ENCODE measurements at places on chromosomes 16 and 17.

DNA sequence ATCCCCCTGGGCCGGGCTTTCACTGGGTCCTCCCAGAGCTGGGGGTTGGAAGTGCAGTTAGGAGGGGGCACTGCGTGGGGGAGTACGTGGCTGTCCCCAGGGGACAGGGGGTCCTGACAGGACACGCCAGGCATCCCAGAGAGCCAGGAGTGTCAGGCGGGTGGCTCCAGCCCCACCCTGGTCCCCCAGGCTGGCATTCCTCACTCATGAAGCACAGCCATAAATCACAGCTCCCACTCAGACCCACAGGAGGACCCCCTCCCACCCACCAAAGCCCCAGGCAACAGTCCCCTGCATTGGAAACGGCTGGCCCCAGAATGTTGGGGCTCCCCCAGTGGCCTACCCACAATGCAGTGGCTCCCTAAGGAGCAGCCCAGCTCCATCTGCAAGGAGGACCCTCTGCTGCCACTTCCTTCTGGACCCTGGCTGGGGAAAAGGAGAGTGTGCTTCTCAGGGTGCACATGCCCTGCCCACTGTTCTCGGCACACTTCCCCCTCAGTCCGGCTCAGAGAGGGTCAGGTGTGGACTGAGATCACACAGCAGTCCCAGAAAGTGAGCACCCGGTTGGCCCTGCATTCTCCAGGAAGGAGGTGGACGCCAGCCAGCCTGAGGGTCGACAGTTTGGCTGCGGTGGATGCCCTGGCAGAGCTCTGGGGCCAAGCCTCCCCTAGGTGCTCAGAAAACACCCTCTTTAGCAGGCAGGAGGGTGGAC is 7.3 kb upstream of the FOXN1 start:
- no peak for DNase-seq

GRCh38 chr17:5788266-5788900 is 204.1 kb upstream of the NLRP1 start:
- no peak for DNase-seq

GRCh38 chr16:73732681-73733080 is 563.9 kb upstream of the PSMD7 start:
- DNase-seq = no peak

DNA sequence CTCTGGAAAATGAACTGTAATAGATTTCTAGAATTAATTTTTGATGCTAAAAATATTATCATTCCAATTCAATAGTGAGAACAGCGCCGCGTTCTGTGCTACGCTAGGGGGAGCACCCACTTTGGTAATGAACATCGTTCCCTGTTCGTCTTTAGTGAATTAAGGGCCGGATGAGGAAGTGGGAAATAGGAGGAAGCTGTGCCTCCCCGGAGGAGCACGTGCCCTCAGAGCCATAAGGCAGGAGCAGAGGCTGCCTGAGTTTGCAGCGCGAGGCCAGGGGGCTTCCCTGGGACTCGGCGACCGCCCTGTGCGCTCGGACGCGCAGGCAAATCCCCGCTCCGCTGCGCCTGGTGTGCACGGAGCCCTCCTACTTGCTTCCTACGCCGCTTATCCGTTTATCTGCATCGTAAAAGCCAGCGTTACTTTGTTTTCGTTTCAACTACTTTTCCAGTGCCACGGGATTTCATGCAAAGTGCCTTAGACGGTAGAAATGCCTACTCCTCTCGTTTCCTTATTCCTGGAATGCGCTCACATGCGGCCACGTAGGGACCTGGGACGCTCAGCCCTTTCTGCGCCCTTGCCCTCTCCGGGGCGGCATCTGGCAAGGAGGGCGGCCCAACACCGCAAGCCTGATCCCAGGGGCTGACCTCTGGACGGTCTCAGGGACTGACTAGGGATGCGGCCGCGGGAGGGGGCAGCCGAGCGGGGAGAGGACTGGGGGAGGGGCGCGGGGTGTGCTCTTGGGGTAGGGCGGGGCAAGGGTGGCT is 76.4 kb downstream of the KCNJ12 start:
- no peak for DNase-seq

DNA sequence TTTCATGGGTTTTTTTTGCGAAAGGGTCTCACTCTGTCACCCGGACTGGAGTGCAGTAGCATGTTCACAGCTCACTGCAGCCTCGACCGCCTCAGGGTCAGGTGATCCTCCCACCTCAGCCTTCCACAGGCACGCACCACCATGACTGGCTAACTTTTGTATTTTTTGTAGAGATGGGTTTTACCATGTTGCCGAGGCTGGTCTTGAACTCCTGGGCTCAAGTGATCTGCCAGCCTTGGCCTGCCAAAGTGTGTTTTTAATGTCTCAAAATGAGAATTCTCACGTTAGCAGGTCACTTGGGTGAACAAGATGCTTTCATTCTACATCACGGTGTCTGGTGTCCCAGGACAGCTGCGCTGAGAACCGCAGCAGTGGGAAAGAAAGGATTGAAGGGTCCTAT is 3.2 kb downstream of the FBXO31 start:
- DNase-seq = no peak

DNA sequence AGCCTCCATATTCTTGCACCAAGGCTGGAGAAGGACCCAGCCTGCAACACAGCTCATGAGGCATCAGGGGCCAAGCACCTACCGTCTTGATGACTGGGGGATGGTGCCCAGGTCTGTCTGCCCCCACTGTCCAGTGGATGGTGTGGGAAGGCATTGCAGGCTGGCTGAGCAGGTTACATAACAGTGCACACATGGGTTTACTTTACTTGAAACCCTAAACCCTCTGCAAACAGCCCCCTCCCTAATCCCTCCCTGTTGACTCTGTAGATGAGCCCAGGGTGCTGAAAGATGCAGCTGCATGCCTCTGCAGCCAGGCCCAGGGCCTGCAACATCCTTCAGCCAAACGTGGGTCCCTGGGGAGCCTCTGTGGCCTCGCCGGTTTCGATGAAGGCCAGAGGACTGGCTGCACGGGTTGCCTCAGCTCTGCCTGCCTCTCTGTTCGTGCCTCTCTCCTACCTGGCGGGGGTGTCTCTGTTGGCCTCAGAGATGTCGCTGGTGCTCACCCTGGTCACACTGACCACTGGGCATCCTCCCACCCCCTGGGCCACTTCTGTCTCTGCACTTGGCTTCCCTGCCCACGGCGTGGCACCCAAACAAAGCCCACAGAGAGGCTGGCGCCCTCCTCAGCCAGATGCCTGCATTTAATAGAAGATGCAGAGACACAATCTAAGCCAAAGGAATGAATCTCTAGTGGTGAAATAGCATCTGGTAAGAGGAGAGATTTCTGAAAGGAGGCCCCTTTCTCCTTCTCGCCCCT is 95.1 kb downstream of the METRNL start:
- DNase-seq = no peak

- DNase-seq = peak; percentile 7
Measured at GRCh38 chr17:1532836-1533602, 16.6 kb upstream of the INPP5K start.

DNA sequence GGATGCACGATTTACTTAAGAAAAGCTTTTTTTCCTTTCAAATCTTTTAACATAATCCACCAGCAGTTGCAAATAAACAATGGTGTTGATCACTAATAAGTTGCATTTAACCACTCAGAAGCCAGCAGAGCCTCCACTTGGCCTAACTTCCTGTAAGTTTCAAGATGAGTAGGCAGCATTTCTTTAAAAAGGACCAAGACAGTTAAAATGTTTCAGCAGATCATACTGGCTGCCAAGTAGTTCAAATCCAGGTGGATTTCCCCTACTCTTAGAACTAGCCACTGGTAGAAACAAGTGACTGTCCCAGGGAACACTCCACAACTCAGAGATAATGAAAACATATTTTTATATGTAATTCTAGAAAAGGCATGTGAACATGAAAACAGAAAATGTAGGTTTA is 17.0 kb upstream of the RFFL start:
- no peak for DNase-seq

- no peak for DNase-seq
Measured at GRCh38 chr16:73057291-73058210, 9.6 kb upstream of the ZFHX3 start.

DNA sequence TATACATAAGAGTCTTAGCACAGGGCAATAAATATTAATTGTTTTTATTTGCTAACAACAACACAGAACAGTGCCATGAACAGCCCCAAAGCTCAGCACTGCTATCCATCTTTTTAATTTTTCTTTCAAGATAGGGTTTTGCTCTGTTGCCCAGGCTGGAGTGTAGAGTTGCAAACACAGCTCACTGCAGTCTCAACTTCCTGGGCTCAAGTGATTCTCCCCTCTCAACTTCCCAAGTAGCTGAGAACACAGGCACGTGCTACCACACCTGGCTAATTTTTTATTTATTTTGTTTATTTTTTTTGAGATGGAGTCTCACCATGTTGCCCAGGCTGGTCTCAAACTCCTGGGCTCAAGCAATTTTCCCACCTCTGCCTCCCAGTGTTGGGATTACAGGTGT is 47.6 kb upstream of the AKAP1 start:
- DNase-seq = no peak

GRCh38 chr17:20968913-20969616 is 73.7 kb downstream of the USP22 start:
- DNase-seq = no peak

GRCh38 chr16:10123141-10123540 is 59.1 kb downstream of the GRIN2A start:
- no peak for DNase-seq

GRCh38 chr16:20849589-20850390 is 43.5 kb downstream of the REXO5 start:
- DNase-seq = peak; percentile 48

DNA sequence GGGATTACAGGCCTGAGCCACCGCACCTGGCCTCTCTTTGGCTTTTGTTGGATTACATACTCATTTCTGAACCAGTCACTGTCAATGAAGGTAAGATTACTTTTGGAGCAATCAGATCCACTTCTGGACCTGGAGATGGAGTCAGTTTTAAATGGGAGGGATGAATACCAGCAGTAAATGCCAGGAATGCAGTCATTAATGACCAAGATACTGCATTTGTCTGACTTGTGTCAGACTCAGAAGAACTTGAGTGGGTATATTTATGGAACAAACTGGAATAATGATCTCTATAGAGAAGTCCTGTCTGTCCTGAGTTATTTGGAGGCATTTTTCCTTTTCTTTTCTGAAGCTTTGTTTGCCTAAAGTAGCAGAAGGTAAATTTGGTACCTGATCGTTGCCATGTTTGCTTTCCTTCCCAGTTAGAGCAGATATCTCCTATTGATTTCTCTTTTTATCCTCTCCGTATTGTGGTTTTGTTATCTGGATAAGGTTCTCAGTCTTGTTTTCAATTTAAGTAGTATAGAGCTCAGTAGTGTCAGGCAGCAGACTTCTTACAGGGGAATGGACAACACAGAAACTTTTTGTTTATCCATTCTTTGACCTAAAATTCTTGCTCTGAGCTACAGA is 10.7 kb downstream of the NLK start:
- DNase-seq = no peak

DNA sequence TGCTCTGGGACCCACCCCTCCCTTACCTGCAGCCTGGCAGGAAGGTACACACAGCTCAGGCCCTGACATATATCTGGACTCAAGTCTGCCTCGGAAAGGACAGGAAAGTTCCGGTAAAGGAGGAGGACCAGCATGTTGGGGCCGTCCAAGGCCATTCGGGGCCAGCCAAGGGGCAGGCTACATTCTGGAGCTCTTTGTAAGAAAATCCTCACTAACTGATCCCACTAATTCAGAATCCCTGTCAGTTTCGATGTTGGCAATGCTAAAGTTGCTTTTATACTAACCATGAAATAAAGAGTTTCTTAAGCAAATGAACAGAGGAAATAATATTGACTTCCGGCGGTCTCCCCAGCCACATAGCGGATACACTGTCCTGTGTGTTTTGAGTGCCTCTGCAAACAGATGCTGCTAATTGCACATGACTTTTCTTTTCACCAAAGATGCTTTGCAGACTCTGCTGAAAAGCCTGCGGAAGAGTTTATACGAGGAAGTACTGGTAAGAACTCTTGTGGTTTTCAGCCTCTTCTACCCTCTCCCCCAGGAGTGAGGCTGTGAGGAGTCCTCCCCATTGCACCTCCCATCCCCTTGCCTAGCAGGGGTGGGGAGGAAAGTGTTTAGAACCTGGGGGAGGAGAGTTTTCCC is 54.8 kb downstream of the PLXDC1 start:
- peak; percentile 8 for DNase-seq

DNA sequence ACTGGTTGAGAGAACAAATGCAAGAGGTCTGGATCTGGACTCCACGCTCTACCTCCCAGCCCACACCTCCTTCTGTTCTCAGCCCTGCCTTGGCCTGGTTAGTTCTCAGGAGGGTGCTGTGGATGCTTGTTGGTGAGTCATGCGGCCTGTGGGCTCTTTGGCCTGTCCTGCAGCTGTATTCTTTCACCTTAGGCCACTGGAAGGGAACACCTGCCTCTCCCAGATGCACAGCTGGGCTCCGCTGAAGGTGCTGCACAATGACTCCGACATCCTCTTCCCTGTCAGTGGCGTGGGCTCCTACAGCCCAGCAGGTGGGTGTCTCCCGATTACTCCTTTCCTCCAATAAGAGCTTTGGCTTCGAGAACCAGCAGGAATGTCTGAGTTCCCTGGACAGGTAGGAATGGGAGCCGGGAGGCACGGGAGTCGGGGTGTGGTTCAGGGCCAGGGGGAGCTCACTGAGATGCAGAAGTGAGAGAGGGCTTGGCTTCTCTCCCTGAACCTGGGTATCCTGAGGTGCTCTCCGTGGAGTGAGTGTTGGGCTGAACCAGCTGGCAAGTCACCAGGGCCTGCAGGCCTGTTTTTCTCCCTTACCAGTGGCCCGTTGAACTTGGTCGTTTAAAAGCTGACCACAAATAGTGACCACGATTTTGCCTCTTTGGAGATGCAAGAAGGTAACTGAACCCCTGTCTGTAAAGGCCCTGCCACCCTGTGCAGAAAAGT is 85.0 kb downstream of the SNX29 start:
- no peak for DNase-seq

- DNase-seq = no peak
Measured at GRCh38 chr16:55824473-55825000, 8.4 kb downstream of the CES1 start.

DNA sequence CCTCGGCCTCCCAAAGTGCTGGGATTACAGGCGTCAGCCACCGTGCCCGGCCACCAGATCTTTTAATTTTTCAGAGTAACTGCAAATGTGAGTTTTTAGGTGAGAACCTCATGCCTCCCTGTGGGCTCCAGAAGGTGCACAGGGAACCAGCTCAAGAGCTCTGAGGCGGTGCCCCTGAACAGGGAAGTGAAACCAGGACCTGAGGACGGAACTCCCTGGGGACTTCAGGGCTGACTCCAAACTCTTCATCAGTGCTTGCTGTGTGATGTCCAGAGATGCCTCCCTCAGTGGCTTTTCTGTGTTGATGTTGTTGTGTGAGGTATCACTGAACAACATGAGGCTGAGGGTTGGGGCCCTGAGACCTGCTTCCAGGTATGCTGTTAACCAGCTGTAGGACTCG is 23.8 kb downstream of the SLC12A3 start:
- DNase-seq = no peak

GRCh38 chr16:84949772-84950436 is 61.4 kb downstream of the ZDHHC7 start:
- DNase-seq = no peak

DNA sequence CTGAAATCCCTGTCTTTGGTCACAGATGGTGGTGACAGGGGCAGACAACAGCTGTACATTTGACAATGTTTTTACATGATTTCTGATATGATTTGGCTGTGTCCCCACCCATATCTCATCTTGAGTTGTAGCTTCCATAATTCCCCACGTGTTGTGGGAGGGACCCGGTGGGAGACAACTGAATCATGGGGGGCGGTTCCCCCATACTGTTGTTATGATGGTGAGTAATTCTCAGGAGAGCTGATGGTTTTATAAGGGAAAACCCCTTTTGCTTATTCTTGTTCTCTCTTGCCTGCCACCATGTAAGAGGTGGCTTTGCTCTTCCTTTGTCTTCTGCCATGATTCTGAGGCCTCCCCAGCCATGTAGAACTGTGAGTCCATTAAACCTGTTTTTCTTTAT is 353.9 kb downstream of the CPPED1 start:
- no peak for DNase-seq
